Neural progenitor cell (in vitro differentiated cells): ENCODE measurements at places on chromosomes 7 and 10. TPM values are rescaled to one million over a fixed set of nuclear protein-coding genes. Genes with fewer than 3 reads are reported as not detected.

DNA sequence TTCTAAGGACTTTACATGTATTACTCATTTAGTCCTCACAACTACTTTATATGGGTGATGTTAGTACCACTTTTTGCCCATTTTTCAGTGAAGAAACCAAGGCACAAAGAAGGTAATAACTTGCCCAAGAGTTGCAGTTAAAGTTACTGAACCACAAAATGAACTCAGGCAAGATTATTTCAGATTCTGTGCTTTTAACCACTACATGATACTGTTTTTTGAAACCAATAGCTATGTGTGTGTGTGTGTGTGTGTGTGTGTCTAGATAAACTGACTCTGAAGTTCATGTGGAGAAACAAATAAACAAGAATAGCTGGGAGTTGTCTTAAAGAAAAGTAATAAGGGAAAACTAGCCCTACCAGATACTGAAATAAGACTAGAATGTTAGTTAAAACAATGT is 60.8 kb upstream of the OIT3 start:
- no peak for DNase-seq

Gene GRID1
- 0.31 TPM in 1 of 2 replicates, not detected in the other for total RNA-seq

Gene ARHGEF35
- total RNA-seq = 0.97 and 2.1 TPM in 2 replicates

Gene SFRP5
- total RNA-seq = not detected in 2 replicates

GRCh38 chr7:9125246-9125645 is 691.8 kb downstream of the NXPH1 start:
- no peak for DNase-seq

DNA sequence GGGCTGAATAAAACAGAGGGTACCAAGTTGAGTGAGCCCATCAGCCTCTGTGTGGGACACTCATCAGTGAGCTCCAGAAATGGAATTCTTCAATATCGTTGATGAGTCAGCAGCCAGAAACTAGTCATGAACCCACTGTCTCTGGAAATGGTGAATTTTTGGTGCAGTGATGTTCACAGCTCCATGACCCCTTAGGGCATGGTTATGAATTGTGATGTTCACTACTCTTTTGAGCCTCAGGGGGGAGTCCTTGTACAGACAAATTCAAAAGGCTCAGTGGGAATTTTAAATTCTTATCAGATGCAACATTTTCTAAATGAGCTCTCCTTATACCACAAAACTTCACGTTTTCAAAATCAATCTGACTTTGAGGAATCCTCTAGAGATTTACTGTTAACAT is 335.7 kb downstream of the PHTF2 start:
- peak; percentile 37 for DNase-seq

DNA sequence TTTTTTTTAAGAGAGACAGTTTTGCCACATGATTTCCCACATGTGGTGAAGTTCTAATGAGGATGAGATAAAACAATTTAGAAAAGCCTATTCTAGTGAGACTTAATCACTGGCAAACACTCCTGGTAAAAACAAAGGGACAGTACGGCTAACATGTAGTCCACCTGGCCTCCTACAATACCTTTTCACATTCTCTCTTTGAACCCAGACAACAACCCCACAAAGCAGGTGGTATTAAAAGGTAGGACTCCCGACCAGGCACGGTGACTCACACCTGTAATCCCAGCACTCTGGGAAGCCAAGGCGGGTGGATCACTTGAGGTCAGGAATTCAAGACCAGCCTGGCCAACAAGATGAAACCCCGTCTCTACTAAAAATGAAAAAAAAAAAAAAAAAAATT is 12.4 kb downstream of the PARD3 start:
- DNase-seq = no peak

GRCh38 chr10:1454951-1455350 is 282.4 kb downstream of the ADARB2 start:
- DNase-seq = no peak

DNA sequence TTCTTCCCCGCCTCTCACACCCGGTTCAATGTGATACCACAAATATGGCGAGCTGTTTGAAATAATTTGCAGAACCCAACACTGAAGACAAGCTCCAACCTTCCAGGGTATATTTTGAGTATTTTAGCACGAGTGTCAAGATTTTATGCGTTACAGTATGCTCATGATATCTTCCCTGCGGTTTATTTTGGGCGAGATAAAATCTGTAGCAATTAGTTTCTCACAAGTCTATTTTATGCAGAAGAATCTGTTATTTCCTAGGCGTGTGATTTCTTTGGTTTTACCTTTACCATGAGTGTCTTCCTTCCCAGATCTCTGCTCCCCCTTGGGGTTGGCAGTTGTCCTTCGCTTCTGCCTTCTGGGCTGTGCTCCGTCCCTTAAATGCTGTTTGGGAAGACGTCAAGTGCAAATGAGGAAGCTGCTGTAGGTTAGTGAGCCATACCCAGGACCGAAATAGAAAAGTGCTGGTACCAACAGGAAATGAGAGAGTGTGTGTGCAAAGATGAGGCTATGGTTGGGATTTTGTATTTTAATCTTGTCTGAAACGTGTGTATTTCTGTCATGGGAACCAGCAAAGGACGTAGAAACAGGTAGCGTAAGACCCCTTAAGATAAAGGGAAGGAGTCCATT is 299.8 kb downstream of the KLF6 start:
- DNase-seq = no peak

DNA sequence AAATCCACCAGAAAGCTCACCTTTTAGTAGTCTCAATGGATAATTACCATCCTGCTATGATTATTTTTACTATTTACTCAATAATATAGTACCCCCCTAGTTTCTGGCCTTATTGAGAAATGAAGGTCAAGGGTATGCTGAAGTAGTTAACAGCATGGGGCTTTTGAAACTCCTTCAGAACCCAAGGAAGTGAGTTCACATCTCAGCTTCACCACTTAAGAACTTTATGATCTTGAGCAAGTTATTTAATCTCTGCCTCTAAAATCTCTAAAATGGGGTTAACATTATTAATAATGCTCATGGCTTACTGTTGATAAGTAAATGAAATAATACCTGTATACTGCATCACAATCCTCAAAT is 5.8 kb downstream of the MTPN start:
- DNase-seq = no peak

Gene GPR146
- total RNA-seq = 0.79 and 3.5 TPM in 2 replicates

DNA sequence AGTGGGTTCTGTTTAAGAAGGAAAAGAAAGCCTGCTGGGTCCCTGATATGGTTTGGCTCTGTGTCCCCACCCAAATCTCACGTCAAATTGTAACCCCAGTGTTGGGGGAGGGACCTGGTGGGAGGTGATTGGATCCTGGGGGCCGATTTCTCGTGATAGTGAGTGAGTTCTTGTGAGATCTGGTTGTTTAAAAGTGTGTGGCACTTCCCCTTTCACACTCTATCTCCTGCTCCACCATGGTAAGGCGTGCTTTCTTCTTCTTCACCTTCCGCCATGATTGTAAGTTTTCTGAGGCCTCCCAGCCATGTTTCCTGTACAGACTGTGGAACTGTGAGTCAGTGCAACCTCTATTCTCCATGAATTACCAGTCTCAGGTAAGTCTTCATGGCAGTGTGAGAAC is 42.6 kb downstream of the INPP5A start:
- DNase-seq = no peak

- no peak for DNase-seq
Measured at GRCh38 chr10:118672766-118673715, 77.6 kb upstream of the PRLHR start.

DNA sequence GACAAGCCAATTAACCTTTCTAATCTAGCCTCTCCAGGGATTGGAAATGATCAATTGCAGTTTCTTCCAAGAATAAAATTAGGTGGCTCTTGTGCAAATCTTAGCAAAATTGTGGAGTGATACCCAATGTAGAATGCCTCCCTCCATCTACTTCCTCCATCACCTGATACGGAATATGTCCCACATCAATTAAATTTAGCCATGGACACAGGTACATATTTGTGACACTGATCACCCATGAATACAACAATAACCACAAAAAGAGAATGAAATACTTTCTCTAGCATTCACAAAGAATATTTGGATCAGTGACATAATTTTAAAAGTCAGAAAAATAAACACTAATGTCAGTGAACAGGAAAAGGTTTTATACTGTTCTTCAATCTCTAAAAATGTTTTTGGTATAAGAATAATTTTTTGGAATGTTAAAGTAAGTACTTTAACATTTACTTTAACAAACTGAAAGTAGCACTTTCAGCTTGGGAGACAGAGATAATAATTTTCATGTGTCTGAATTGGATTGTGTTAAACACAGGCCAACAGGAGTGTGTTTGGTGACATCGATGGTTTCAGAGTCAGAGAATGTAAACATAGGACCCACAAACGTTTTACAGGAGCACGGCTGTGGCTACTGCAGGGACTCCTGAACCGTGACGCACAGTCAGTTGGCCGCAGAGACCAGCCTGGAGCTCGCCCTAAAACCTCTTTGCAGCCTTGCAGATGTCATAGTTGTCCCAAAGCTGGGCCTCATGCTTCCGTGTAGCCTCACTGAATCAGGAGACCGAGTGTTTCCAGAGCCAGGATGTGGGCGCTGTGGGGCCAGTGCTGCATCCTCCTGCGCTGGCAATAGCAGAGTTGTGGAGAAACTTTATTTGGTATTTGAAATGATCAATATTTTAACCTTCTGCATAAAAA is 7.2 kb downstream of the RBM20 start:
- no peak for DNase-seq

Gene CALD1
- 90.2 and 118 TPM in 2 replicates for total RNA-seq

- DNase-seq = no peak
Measured at GRCh38 chr7:50959560-50959959, 176.9 kb upstream of the GRB10 start.

DNA sequence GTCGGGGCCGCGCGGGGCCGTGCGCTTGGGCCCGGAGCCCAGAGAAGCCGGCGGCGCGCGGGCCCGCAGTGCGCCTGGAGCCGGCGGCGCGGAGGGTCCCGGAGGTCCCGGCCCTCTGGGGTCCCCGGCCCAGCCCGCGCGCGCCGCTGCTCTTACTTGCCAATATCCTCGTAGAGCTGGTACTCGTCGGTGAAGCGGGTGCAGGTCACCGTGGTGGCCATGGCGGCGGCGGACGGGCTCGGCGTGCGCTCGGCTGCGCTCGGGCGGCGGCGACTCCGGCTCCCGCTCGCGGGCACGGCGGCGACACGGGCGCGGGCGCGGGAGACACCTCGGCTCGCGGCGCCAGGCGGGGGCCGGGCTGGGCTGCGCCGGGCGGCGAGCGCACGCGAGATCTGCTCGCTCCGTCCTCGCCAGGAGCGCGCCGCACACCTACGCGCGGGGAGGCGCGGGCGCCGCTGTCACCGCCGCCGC is at the start of gene CAMK2B:
TSS of gene CAMK2B (minus strand) at position 394 of the 471 bp plus-strand sequence. CDS start at position 221, 173 bp downstream.
- peak; percentile 65 for DNase-seq
